ENCODE measurements at places on chromosomes 5 and 9.

- DNase-seq, result peak; percentile 24
Measured at GRCh38 chr5:134227259-134227658, 1.4 kb upstream of the PPP2CA start.

DNA sequence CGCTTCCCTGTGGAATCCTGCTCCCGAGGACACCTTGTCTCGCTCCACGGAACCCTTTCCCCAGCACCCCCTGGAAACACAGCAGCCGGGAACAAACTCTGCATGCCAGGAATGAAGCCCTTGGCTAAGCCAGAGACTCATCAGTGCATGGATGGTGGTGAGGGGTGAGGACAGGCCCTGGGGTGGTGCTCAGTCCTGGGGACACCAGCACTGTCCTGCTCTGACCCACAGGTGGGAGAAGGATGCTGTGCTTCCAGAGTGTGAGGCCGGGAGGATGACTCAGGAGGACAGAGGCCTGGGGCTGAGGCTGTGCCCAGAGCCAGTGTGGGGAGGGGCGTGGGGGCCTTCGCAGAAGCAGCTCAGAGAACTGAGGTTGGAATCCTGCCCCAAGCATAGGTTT lies 11.2 kb upstream of the EGR1 start:
- DNase-seq, result no peak

GRCh38 chr5:1295650-1296037 lies 776 bp upstream of the TERT start:
- DNase-seq, result no peak

- no peak for DNase-seq
Measured at GRCh38 chr5:111635151-111635902, 121.7 kb downstream of the NREP start.

GRCh38 chr5:107821288-107821687 lies 150.6 kb upstream of the EFNA5 start:
- DNase-seq, result no peak

DNA sequence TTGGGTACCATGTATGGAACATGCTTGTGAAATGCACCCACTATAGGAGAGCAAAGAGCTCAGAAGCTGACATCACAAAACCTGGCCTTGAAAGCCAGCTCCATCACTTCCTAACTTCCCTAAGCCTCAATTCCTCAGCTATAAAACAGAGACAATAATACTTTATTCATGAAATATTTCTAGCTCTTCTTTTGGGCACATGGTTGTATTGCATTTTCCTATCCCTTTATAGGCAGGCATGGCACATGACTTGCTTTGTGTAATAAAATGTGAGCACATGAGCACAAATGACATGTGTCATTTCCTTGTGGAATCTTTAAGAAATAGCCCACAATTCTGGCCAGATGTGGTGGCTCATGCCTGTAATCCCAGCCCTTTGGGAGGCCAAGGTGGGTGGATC lies 18.5 kb downstream of the ZNF366 start:
- DNase-seq, result no peak

GRCh38 chr9:20442461-20443319 lies 179.6 kb downstream of the MLLT3 start:
- DNase-seq, result no peak

DNA sequence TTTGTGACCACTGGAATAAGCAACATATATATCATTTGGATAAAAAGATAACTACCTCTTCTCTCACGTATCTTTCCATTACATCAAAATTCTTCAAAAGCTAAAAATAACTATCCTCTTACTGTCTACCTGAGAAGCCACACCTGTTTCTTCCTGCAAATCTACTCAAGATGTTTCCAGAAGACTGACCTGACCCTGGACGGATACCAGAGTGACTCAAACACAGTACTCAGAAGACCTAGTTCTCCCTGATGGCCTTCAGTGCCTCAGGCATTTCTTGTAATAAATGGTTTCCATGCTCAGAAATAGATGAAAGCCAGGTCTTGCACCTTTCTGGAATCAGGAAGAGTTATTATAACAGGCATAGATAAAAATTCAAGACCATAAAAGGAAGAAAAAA lies 245.9 kb upstream of the PIK3R1 start:
- no peak for DNase-seq

- DNase-seq, result no peak
Measured at GRCh38 chr5:10158886-10159285, 90.8 kb downstream of the ATPSCKMT start.

DNA sequence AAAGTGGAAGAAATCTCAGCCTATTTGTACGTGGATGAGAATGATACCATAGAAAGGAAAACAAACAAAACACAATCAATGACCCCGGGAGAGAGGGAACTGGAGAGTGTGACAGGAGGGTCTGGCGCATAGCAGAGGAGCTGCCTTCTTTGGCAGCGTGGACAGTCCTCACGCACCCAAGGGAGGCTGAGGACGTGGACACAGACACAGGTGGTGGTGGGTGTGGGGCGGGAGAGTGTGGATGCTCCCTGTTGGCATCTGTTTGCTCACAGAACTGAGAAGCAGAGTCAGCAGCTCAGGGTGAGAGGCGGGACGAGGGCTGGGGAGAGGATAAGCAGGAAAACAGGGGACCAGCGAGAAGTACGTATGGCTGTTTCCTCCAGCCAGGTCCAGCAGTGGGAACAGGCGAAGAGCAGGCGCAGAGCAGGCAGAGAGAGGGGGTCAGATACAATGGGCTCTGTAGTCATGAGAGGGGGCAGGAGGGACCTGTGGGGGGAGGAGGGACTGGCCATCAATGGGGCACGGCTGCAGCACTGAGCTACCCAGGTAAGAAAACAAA lies 10.0 kb downstream of the CMBL start:
- DNase-seq, result no peak

DNA sequence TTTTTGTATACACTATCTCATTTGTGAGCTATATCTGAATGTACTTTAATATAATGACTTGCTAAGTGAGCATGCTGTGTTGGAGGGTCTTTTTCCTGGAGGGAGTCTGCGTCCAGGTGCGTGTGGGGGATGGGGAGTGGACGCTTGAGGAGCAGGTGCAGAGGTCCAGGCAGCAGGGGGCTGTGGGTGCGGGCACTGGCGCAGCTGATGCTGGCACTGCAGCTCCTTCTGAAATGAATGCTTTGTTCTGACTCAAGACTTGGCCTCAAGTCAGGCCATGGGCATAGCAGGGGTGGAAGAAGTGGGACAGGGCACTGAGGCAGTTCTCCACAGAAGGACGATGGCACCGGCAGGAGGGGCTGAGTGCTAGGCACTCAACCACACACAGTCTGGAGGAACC lies 165.7 kb upstream of the IRX1 start:
- no peak for DNase-seq

DNA sequence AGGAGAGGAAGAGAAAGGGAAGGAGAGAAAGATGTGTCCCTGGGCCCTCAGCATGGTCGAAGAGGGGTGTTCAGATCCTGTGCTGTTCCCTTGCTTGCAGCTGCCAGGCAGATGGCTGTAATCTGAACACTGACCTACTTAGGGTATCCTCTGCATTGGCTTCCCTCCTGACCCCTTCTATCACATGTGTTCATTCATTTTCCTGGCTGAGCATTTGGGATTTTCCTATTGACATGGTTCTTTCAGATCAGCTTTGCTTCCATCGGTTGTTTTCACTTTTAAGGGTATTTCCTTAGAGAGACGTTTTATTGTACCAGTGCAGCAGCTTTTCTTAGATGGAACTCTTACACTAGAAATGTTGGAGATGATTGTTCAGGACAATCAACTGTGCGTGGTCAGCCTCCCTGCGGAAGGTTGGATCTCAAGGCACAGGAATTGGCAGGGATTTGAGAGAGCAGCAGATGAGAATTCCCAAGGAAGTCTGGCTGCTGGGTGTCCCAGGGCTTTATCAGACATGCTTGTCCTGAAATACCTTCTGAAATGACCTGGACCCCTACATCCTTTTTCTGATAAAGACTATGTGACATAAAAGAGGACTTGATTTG lies 26.0 kb downstream of the ACTBL2 start:
- no peak for DNase-seq

- DNase-seq, result no peak
Measured at GRCh38 chr5:147177125-147177840, 57.5 kb upstream of the STK32A start.

All from A673 (cell line).